ENCODE measurements at places on chromosomes 2 and 18.

GRCh38 chr2:73610111-73610510 is 32.1 kb downstream of the NAT8 start:
- no peak for DNase-seq

DNA sequence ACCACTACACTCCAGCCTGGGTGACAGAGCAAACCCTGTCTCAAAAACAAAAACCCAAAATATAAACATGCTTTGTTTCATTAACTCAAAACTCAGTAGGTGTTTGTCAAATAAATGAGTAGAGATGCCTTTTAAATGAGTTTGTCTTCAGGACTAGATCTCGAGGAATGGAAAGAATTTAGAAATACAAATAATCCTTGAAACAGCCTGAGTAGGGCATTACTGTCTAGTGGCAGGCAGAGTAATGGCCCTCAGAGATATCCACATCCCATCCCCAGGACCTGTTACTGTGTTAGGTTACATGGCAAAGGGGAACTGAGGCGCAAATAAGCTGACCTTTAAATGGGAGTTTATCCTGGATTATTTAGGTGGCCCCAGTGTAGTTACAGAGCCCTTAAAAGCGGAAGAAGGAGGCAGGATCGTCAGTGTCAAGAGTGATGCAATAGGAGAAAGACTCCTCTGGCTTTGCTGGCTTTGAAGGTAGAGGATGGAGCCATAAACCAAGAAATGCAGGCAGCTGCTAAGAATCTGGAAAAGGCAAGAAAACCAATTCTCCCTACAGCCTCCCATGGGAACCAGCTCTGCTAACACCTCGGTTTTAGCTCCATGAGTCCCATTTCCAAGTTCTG is 63.0 kb downstream of the CABLES1 start:
- no peak for DNase-seq

DNA sequence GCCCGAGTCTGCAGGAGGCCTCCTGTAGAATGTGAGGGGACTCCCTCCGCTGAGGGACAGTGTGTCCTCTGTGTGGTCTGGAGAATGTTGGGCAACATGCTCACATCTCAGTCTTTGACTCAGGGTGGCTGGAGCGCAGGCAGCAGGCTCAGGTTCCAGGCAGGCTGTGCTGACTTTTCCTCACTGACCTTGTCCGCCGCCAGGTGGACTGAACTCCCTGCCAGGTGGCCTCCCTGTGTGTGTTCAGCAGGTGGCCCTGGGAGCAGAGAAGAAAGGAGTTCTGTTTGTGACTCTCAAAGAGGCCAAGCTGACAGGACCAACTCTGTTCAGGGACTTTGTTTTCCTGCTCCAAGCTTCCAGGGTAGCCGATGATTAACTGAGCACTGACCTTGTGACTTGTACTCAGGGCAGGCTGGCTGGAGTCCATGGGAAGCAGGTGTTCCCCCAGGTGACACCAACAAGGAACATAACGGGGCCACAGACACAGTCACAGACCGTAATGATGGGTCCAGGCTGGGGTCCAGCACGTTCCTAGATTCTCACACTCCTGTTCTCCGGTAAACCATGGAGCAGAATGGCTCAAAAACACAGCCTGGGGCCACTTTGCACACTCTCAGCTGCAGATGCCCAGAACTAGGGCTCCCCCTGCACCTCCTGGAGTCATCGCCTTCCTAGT is 439.8 kb downstream of the RNF144A start:
- DNase-seq = no peak

GRCh38 chr2:145287736-145288135 is 767.8 kb upstream of the ZEB2 start:
- no peak for DNase-seq

- DNase-seq = no peak
These were observed 80.8 kb upstream of the AGAP1 start for GRCh38 chr2:235413064-235413463.

DNA sequence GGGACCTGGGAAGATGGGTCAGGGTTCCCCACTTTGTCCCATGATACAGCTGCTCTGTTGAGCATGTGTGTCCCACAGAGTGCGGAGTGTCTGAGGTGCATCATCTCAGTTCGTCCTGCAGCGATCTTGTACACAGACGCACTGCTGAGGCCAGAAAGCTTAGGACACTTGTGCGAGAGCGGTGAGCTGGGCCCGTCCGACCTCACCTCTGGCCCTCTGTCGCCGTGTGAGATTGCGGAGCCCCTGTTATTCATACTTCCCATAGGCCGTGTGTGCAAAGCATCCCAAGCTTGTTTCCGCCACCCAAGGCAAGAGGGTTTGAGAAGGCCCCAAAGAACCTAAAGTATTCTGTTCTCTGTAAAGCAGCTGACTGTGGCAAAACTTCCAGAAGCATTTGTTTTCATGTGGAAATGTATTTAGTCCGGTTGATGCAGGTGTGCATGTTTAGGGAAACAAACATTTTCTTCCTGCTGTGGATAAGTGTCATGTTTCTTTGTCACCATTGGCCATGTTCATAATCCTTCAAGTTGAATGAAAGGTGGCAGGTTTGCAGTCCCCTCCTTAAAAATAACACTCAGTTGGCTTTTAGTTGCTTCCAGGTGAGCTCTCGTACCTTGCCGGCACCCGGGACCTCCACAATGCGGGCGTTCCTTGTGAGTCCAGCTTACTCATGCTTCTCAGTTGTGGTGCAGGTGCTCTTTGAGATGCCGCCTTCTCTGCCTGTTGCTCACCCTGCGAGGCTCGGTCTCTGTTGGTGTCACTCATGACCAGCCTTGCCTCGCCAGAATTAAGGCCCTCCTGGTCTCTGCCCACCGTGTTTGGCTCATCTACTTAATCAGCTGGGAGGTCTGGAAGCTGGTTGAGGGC is 5.3 kb downstream of the AGAP1 start:
- DNase-seq = no peak

Measured in NCI-H2081 treated with DMSO at 0.1 percent for 48 hours (cell line).